LHCN-M2 (cell line): ENCODE measurements at places on chromosomes 16 and 17. TPM values are rescaled to one million over a fixed set of nuclear protein-coding genes. Genes with fewer than 3 reads are reported as not detected.

GRCh38 chr16:46991729-46992704 lies 18.5 kb upstream of the DNAJA2 start:
- no peak for DNase-seq

DNA sequence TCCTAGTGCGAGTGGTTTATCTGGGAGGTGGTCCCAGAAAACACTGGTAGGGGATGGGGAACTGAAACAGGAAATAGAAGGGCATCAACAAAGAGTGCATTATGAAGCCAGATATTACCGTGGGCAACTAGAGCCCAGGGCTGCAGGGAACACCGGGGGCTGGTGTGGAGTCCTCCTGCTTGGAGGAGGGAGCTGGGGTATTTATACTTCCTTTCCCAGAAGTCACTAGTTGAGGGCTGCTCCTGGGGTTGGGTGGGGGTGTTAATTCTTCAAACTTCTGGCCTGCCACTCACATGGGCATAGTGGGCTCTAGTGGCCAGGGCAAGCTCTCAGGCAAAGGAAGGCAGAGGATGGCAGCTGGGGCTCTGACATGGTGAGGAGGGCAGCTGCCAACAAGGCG lies 14.7 kb downstream of the LAT start:
- DNase-seq: no peak

GRCh38 chr17:68903286-68903685 lies 51.9 kb downstream of the ABCA8 start:
- DNase-seq: no peak

The ZNF469 gene
- total RNA-seq: 0.38 and 0.46 TPM in 2 replicates

The CD300H gene
- total RNA-seq: not detected in 2 replicates

The SPATA32 gene
- 0.11 TPM in 1 of 2 replicates, not detected in the other for total RNA-seq
